ENCODE measurements at places on chromosomes 1 and 21. TPM values are rescaled to one million over a fixed set of nuclear protein-coding genes. Genes with fewer than 3 reads are reported as not detected.

Gene FCGR1A
- not detected for total RNA-seq

Gene NR1I3
- not detected for total RNA-seq

Gene GBP3
- total RNA-seq, result 0.08 TPM

Gene SMCP
- not detected for total RNA-seq

Gene CCDC181
- not detected for total RNA-seq

Gene TCHHL1
- total RNA-seq, result not detected

Gene PDC
- not detected for total RNA-seq

Gene HEATR1
- total RNA-seq, result 43.3 TPM

Data from SK-MEL-5 (cell line).